Hematopoietic multipotent progenitor cell (in vitro differentiated cells): ENCODE measurements at places on chromosomes 6 and 20.
A peak's percentile ranks its signal among the peaks of the same experiment; 100 is the strongest.

DNA sequence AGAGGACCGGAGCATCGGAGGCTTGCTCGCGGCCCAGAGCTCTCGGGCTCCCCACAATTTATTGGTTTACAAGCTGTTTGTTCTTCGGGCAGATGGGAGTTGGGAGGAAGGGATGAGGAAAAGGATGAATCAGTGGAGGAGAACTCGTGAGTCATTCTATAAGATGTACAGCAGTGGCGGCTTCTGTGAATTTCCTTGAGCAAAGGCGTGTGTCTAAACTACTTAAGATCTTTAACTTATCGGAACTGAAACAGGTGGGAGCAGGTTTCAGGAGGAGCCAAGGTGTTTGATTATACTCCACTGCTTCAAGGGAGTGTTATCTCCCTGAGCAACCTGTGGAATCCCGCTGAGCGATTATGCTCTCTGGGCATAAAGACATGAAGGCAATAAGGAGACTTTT, 50.5 kb upstream of the IBTK start:
- no peak for DNase-seq

DNA sequence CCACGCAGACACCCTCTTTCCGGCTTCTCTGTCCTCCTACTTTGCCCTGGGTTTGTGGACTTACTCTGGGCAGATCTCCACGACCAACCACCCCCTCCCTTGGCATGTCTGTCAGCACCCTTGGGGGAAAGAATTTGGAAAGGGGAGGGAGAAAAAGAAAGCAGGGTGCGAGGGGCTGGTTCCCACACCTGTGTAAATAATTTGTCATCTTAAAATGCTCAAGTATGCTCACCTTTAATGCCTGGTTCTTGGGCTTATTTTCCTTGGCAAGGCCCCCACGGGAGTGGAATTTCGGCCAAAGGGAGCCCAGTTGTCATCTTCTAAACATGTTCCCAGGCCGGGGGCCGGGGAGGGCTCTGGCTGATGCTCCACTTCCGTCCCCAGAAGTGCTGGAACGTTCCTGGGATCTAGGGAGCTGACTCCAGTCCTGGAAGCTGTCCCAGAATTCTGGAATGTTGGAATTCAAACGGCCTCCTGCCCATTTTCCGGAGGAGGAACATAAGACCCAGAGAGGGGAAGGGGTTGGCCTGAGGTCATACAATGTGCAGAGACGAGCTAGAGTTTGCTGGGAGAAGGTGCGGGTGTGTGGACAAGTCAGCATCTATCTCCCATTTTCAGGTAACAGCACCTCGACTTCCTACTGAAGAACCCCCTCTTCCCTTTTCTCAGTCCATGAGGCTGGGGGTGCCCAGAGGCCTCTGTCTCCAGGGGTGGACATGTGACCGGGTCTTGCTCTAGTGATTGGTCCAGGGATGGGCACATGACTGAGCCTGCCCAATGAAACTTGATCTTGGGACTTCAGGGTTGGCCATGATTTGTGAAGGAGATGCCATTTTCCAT, 122.3 kb downstream of the CEBPB start:
- no peak for DNase-seq

- DNase-seq, result no peak
These were observed 5.7 kb upstream of the PLN start for GRCh38 chr6:118542184-118542952.

GRCh38 chr6:142045380-142046278, 87.1 kb upstream of the GJE1 start:
- DNase-seq, result no peak

GRCh38 chr6:143928853-143929252, 64.6 kb downstream of the ZC2HC1B start:
- no peak for DNase-seq

DNA sequence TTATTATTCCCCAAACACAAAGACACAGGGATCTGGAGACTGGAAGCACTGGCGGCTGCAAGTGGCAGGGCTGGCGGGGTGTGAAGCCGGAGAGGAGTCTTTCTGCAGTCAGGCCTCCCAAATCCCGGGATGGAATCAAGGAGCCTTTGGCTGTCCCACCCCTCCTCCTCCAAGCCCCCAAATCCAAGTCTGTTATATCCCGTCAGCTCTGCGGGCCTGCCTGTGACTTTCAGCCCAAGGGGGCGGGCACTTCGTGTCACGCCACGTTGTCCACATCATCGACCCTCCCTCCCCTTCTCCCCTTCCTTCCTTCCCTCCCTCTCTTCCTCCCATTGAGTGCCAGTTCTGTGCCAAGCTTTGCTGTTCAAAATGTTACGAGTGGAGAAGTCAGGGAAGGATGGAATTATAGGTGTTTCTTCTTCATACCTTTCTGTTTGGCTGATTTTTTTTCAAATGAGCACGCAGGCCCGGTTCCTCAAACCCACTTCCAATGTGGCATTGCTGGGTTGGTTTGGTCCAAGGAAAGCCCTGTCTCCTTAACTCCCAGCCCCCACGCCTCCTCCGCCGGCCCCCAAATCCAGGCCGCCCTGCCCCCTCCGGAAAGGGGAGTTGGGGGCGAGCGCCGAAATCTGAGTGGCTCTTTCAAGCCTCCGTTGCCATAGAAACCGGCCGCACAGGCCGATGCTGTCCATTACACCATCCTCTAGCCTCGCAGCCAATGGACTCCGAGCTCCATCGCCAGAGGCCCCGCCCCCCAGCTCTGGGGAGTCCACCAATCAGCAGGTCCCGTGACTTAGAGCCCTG, 12.7 kb downstream of the ZCCHC3 start:
- DNase-seq, result peak; percentile 95

- DNase-seq, result no peak
These were observed 105.9 kb downstream of the GJA10 start for GRCh38 chr6:89999945-90000825.

- no peak for DNase-seq
These were observed 45.7 kb downstream of the NKAIN2 start for GRCh38 chr6:123849406-123849805.

- DNase-seq, result no peak
These were observed 1.0 kb downstream of the GNRH2 start for GRCh38 chr20:3044336-3044965.

- no peak for DNase-seq
These were observed 100.6 kb downstream of the PRDM1 start for GRCh38 chr6:106186714-106187113.

DNA sequence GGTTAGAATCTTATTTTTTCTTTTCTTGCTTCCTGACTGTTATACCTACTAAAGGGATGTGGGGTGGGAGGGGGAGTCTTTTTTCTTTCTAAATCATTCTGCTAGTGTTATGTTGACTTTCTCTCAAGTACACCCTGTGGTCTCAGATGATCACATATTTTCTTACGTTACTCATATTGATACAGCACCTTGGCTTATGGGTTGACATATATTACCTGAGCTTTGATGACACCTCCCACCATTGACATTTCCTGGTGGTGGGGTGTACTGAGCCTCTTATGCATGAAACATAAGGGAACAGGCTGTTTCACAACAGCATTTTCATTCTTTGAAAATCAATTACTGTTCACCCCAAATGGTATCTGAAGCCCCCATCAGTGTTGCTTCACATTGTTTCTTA, 169.8 kb downstream of the MMS22L start:
- DNase-seq, result no peak
